ENCODE measurements at places on chromosomes 6 and 20.
A peak's percentile ranks its signal among the peaks of the same experiment; 100 is the strongest.

GRCh38 chr6:37791156-37791919, 28.2 kb upstream of the ZFAND3 start:
- DNase-seq: peak; percentile 98

GRCh38 chr20:10474606-10475184, 39.6 kb downstream of the SLX4IP start:
- no peak for DNase-seq

DNA sequence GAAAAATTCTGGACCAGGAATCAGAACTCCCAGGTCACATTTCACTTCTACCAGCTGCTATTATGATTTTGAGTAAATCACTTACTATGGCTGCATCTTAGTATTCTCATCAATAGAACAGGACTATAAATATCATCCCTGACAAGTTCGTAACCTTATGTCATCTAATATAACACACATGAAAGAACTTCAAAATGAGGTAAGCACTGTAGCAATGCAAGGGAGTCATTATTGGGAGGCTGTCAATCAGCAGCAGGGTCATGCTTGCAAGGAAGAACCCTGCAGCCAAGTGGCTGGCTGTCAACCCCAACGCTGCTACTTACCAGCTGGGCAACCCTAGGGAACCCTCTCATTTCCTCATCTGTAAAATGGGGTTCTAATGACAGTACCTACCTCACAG, 123.3 kb upstream of the B3GAT2 start:
- peak; percentile 12 for DNase-seq

DNA sequence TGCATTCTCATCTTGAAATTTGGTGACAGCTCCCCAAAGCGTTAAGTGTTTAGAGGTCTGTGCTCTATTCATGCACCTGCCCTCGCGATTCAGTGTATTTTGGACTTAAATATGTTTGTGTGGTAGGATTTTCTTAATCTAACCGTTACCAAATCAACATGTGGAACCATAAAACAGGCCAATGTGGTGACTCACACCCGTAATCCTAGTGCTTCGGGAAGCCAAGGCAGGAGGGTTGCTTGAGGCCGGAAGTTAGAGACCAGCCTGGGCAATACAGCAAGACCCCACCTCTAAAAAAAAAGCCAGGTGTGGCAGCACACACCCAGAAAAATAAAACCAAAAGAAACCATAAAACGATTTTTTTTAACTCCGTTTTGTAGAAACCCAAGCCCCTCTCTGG, 31.5 kb downstream of the PYGB start:
- DNase-seq: no peak

DNA sequence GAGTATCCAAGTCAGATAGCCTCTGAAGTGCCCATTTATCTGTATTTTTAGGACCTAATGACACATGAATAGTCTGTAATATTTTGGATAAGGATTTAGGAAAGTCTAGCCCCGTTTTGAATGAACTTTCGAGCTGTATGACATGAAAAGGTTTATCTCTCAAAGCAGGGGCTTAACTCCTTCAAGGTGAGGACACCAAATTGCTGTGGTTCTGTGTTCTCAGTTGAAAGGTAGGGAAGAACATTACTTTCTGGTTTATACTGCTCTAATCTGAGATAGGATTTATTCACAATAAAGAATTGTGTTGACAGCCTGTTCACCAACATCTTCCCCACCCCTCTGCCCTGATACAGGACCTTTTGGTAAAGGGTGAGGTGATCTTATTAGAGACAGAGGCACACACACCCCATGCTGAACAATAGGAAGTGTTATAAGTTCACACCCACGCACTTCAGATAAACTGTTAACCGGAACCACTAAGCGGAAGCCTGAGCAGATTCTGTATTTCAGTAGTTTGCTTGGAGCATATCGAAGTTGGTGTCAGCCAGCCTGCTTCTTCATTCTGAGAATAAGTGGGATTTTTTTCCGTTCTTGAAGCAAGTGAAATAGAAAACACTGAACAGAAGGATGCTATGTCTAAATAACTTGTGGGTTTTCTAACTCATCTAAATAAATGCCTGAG, 223.3 kb downstream of the TMEM242 start:
- peak; percentile 37 for DNase-seq

DNA sequence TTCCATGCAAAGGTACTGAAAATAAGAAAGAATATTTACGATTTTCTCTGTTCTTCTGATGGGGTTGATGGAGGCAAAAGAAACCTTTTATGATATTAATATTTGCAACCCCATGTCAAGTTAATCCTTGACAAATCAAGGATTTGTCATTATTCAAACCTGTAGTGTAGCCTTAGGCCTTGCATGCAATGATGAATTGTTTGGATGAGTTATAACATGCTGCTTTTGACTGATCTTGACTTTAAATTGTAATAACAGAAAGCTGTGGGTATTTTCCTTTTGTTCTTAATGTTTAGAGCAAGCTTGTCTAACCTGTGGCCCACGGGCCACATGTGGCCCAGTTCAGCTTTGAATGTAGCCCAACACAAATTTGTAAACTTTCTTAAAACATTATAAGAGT, 13.0 kb upstream of the BAG2 start:
- no peak for DNase-seq

- peak; percentile 35 for DNase-seq
These were observed 92.9 kb downstream of the ANKS1A start for GRCh38 chr6:34981951-34982350.

GRCh38 chr6:27889275-27889627, 22.9 kb downstream of the OR2B2 start:
- no peak for DNase-seq

DNA sequence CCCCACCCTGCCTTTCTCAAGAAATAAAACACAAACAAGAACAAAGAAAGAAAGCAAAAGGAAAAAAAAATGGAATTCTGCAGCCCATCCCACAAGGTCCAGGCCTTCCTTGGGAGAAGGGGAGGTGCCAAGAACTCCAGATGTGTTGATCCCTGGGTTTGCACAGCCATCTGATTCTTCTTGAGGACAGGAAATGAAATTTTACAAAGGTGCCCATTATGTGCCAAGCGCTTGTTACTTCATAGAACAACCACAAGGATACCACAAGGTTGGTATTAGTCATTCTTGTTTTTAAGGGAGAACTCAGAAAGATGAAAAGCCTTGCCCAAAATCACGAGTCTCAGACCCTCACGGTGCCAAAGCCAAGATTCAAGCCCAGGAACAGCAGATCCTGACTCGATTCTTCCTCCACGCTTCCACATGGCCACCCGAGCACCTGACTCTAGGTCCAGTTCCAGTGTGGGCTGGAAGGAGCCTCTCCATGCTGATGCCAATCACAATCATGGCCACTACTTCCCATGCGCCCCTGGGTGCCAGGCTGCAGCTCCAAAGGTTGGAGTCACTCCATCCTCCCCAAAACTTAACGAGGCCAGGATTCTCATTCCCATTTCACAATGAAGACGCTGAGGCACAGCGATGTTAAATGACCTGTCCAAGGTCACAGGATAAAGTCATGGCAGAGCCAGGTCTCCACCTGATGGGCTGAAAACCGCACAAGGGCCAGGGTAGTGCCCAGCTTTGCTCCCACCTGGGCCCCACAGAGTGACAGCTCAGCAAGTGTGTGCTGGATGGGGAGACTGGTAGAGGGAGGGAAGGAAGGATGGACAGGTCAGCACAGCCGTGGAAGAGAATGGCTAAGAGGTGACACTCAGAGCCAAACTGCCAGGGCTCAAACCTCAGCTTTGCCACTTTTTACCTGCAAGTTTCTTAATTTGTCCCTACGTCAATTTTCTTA, 66.7 kb upstream of the TOP1 start:
- no peak for DNase-seq

DNA sequence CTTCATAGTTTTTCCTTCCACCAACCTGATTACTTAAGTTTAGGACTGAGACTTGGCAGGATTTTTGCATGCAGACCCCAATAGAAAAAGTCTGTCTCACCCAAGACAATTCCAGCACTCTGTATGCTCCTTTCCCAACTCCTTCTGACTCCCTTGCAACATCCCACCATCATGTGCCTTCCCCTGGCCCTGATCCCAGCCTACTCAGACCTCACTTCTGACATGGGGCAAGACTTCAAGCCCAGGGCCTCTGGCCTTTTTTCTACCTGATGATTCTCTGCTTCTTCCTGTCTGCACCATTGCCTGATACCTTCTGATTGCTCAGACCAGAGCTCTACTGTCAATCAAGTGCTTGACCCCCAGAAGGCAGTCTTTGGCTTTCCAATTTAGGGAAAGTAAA, 96.6 kb downstream of the HAO1 start:
- peak; percentile 54 for DNase-seq

GRCh38 chr20:23374441-23374840, 12.5 kb downstream of the GZF1 start:
- peak; percentile 56 for DNase-seq

- DNase-seq: peak; percentile 85
These were observed 210.5 kb downstream of the MOXD1 start for GRCh38 chr6:132190815-132191175.

- DNase-seq: no peak
These were observed 47.6 kb downstream of the SOBP start for GRCh38 chr6:107537559-107537958.

DNA sequence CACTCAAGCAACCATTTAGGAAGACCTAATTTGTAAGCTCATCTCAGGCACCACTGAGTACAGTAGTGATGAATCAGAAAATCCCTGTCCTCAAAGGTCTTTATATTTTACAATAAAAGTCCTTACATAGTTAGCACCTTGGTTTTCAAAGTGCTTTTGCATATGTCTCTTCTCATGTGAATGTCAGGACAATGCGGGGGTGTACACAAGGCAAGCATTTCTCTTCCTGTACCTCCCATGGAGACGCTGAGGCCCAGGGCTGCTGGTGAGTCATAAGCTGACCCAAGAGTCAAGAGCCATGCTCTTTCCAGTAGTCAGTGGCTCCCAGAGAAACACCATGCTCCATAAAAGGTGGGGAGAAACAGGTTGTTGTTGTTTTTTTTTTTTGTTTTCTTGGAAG, 174.0 kb downstream of the GJA10 start:
- DNase-seq: peak; percentile 90

GRCh38 chr6:1798303-1798964, 188.7 kb downstream of the FOXC1 start:
- DNase-seq: peak; percentile 27

- DNase-seq: peak; percentile 49
These were observed 122.5 kb downstream of the RNGTT start for GRCh38 chr6:88840796-88841539.

DNA sequence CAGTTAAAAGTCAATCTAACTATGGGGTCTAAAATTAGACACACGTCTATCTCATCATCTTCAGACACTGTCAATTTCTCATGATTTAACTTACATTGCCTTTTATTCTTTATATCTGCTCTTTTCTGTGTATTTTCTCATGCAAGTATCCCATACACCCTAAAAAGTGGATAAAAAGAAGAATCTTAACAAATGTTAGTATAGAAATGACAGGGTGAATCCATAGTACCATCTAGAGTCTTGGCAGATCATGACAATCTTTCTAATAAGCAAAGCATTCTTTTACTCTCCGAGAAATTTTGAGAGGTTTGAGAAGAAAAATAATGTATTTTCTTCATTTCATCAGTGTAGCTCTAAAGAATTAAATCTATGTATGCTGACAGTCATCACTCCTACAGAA, 382.7 kb downstream of the C6orf118 start:
- DNase-seq: peak; percentile 5

DNA sequence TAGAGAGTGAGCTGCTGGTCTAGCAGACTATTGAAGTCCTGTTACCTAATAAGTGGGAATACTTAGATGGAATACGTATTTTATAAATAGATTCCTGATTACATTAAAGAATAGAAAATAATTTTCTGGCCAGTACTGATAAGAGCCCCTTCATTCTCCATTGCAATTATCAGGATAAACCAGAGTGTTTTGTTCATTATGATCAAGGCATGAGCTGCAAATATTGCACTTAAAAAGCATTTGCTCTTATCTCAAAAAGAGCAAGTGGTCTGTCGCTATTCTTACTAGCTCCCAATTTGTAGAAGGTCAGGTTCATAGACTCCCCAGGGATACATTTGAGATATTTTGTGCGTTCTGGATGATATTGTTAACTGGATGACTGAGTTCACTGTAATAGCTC, 73.1 kb upstream of the PLCB4 start:
- DNase-seq: no peak

DNA sequence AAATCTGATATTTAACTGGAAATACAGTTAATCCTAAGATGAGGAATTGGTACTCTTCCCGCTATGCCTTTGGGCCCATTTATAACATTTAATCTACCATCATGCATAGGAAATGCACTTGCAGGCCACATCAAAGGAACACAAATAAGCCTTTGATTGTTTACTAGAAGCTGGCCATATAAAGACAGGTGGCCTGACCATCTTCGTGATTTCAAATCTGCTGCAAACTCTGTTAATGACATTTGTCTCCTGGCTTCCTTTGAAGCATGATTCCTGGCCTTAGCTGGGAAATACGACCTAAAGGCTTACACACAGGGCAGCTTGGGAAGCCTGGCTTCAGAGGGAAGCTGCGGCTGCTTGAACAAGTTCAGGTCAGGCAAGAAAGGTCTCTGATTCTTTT, 552.1 kb downstream of the CDH26 start:
- DNase-seq: no peak

DNA sequence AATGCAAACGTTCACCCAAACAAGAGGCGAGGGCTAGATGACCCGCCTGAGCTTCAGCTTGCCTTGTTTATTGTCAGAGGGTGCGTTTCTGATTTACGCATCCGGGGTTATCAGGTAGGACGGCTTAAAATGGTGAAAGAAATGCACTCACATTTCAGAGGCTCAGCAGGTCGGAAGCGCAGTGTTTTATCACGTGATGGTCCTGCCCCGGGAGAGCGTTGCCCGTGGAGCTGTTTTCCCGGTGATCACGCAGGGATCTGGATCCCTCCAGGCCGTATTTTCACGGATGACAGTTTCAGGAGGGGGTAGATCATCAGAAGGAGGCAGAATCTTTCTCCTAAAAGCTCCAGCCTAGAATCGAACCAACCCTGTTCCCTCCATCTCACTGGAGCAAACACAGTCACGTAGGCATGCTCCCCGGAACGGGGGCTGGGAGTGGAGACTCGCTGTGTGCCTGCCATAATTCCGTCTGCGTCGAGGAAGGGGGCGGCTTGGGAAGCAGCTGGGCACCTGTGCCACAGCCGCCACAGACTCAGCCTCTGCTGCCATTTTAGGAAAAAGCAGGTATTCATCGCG, 121.7 kb downstream of the SMOC2 start:
- DNase-seq: no peak

DNA sequence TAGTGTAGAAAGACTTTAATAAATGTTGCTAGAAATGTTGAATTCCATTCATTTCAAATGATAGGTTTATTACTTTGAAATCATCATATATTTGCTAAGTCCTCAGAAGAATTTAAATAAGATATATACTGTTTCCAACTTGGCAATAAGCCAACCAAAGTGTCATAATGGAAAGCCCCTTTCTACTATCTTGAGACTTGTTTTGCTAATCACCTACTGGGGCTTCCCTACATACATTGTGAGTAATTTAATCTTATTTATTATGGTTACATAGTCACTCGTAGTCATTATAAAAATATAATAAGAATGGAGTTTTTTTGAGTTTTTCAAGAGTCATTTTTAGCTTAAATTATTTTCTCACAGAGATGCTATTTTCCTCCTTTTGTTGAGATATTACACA, 20.7 kb downstream of the COL19A1 start:
- peak; percentile 53 for DNase-seq

DNA sequence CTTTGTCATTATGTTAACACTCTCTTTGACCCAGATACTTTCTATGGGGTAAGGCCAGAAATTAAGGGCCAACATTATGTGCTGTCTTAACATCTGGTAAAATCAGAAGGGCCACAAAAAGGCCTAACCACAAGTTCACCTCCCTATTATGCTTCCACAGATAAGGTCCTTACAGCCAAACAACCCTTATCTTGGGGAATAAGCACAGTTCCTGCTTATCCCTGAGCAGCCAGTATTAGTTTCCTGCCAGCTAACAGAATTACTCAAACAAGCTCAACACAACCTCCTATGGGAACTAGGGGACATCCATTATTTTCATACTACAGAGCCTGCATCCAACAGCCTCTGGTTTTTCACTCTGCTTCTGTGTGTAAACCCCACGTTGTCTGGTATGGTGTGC, 724.8 kb downstream of the HACE1 start:
- peak; percentile 4 for DNase-seq

All from choroid plexus epithelial cell (primary cell).